Neural crest cell (in vitro differentiated cells): ENCODE measurements at places on chromosomes 4 and X. TPM values are rescaled to one million over a fixed set of nuclear protein-coding genes. Genes with fewer than 3 reads are reported as not detected.

- H3K27me3 ChIP-seq, result no peaks in the 10 kb centered on the region
- H3K36me3 ChIP-seq, result no peaks in the 10 kb centered on the region
- no peak for DNase-seq
- no peak overlapping the region for H3K4me3 ChIP-seq
These were observed 93.5 kb upstream of the AFAP1 start for GRCh38 chr4:8033067-8033755.

DNA sequence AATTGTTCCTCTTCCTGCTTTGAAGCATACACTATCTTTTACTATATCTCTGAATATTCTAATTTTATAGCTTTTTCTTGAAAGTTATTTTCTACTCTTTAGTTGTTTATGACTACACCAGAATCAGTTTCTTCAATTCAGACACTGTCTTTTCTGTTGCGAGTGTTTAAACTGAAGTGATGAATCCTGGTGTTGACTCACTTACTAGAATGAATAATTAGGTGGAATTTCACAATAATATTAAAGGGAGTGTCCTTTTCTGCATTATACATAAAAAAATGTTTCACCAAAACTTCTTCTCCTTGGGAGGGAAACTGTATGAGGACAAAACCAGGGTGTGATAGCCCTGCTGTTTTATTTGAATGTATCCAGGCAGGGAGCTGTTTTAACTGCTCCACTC lies 1383.1 kb downstream of the C4orf33 start:
- H3K36me3 ChIP-seq, result no peaks in the 10 kb centered on the region
- no peak overlapping the region for H3K4me3 ChIP-seq
- no peaks in the 10 kb centered on the region for H3K4me1 ChIP-seq
- DNase-seq, result no peak
- H3K27me3 ChIP-seq, result no peaks in the 10 kb centered on the region

DNA sequence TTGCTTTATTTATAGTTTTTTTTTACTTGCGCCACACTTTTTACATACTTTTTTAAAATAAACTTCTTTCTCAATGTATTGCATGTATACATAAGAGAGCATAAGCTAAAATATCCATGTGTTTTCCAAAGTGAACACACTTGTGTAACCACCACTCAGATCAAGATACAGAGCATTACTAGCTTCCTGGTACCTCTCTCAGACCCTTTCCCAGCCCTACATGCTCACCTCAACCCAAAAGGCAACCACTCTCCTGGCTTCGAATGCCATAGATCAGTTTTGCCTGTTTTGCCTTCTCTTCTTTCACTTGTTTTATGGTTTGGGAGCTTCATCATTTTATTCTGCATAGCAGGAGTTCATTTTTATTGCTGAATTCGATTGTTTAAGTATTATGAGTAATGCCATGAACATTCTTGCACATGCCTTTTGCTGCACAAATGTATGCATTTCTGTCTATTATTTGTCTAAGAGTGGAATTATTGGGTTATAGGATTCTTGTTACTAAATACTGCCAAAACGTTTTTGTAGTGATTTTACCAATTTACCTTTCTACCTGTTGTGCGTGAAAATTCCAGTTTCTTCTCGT lies 45.9 kb upstream of the NUDT6 start:
- DNase-seq, result no peak
- no peaks in the 10 kb centered on the region for H3K4me1 ChIP-seq

- peak overlapping the region; percentile 93 for H3K4me3 ChIP-seq
- no peaks in the 10 kb centered on the region for H3K27me3 ChIP-seq
- no peaks in the 10 kb centered on the region for H3K36me3 ChIP-seq
- DNase-seq, result peak; percentile 2
- H3K27ac ChIP-seq, result no peak overlapping the region
These were observed 1.3 kb downstream of the AMER1 start for GRCh38 chrX:64204252-64204651.

- DNase-seq, result no peak
- H3K36me3 ChIP-seq, result peaks cover 24% of the 10 kb centered on the region
- H3K4me3 ChIP-seq, result no peak overlapping the region
- H3K4me1 ChIP-seq, result no peaks in the 10 kb centered on the region
- H3K27ac ChIP-seq, result no peak overlapping the region
- no peaks in the 10 kb centered on the region for H3K27me3 ChIP-seq
These were observed 15.2 kb upstream of the GTPBP6 start for GRCh38 chrX:333611-334311.

DNA sequence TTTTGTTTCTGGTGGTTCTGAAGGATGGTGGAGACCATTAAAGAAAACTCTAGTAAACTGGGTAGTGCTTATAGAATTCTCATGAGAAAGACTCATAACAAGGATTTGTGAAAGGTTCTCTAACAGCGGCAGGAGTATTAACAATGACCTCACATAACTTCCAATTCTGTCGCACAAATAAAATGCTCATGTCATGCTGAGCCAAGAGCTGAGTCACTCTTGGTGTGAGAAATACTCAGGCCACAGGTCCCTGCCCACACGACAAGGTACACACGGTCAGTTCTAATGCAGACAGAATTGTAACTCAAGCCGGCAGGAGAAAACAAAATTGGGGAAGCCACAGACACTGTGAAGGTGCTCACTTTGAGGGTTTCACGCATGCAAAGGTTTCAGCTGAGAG lies 34.4 kb upstream of the C4orf50 start:
- no peak overlapping the region for H3K4me3 ChIP-seq
- peaks cover 6% of the 10 kb centered on the region for H3K4me1 ChIP-seq
- H3K27ac ChIP-seq, result no peak overlapping the region
- no peaks in the 10 kb centered on the region for H3K36me3 ChIP-seq
- DNase-seq, result no peak

GRCh38 chr4:128483816-128484215 lies 196.2 kb upstream of the PGRMC2 start:
- peaks cover 4% of the 10 kb centered on the region for H3K4me1 ChIP-seq
- peaks cover 2% of the 10 kb centered on the region for H3K36me3 ChIP-seq
- no peaks in the 10 kb centered on the region for H3K27me3 ChIP-seq
- peak overlapping the region; percentile 17 for H3K27ac ChIP-seq
- H3K4me3 ChIP-seq, result no peak overlapping the region
- no peak for DNase-seq

DNA sequence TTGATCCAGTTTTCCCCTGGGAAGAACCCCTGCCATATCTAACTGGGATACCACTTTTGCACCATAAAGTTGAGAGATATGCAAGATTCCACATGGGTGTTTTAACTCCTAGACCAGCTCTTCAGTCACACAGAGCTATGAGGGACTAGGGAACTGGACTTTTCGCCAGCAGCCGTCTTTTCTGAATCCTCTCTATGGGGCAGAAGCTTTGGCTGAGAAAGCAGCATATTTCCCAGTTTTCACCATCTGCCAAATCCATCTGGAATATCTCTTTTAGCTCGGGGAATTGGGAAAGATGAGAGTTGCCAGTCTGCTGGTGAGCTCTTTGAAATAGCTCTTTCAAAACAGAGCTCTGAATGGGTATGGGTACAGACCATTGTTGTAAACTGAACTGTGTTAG lies 20.9 kb downstream of the APOOL start:
- H3K4me3 ChIP-seq, result no peak overlapping the region
- no peak for DNase-seq
- no peaks in the 10 kb centered on the region for H3K27me3 ChIP-seq
- no peaks in the 10 kb centered on the region for H3K4me1 ChIP-seq
- peaks cover 25% of the 10 kb centered on the region for H3K36me3 ChIP-seq

DNA sequence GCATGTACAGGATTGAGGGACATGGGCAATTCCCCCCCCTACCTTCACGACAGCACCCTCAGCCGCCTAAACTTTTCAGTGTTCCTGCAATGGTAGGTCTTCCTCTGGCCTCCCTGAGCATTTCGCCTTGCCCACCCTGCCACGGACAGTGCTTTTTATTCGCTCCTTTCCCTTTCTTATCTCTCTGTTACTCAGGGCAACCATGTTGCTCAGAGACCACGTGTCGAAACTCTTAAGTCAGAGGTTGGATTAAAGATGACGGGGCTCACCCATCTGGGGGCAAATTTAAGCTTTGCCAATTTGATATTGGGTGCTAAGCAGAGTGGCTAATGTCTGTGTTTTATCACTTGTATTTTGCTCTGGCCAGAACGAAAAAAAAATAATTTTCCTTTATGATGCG lies 20.4 kb downstream of the TENM3 start:
- H3K27me3 ChIP-seq, result no peaks in the 10 kb centered on the region
- H3K4me3 ChIP-seq, result no peak overlapping the region
- H3K4me1 ChIP-seq, result peaks cover 12% of the 10 kb centered on the region
- H3K27ac ChIP-seq, result no peak overlapping the region

DNA sequence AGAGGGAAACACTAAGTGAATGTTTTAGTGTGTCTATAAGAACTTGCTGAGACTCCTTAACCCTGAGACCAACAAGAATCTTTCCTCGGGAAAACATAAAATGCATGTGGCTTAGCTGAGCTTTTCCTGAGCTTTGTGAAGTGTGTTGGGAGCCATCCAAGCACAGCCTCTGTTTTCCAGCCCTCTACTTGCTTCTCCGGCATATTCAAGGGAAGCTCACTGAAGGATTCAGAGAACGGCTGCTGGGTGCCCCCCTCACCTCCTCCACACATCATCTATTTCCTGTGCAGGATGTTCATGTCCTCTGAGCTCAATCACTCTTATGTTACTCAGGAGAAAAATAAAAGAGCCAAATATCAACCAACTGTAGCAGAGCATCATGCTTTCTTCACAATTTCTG lies 492.1 kb downstream of the IL15 start:
- H3K27me3 ChIP-seq, result peaks cover 2% of the 10 kb centered on the region
- no peaks in the 10 kb centered on the region for H3K36me3 ChIP-seq
- peak overlapping the region; percentile 44 for H3K27ac ChIP-seq
- H3K4me1 ChIP-seq, result no peaks in the 10 kb centered on the region
- no peak overlapping the region for H3K4me3 ChIP-seq

DNA sequence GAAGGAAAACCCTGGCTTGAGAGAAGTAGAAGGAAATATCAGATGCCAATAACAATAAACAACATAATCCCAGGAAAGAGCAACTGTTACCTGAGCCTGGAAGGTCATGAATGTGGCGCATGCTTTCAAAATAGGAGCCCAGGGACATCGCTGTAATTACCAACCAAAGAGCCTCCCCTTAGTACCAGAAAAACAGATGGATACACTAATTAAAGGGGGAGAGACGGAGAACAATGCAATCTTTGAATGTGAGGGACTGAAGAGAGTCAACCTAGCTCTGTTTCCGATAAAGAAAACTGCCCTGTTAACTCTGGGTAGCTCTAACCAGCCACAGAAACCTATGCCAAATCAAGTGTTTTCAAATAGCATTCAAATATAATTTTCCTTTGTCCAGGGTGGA lies 161.4 kb downstream of the ENOX2 start:
- no peak for DNase-seq
- no peaks in the 10 kb centered on the region for H3K27me3 ChIP-seq
- peaks cover 20% of the 10 kb centered on the region for H3K4me1 ChIP-seq

GRCh38 chr4:10253765-10254164 lies 137.2 kb upstream of the WDR1 start:
- no peaks in the 10 kb centered on the region for H3K4me1 ChIP-seq
- H3K4me3 ChIP-seq, result no peak overlapping the region
- no peak for DNase-seq
- no peaks in the 10 kb centered on the region for H3K36me3 ChIP-seq
- H3K27me3 ChIP-seq, result peaks cover 10% of the 10 kb centered on the region

- H3K4me1 ChIP-seq, result no peaks in the 10 kb centered on the region
- H3K4me3 ChIP-seq, result no peak overlapping the region
- H3K36me3 ChIP-seq, result no peaks in the 10 kb centered on the region
- H3K27ac ChIP-seq, result no peak overlapping the region
- DNase-seq, result no peak
These were observed 583.9 kb downstream of the KCTD8 start for GRCh38 chr4:43864616-43865146.

GRCh38 chr4:38069271-38069760 lies 109.1 kb downstream of the PTTG2 start:
- no peaks in the 10 kb centered on the region for H3K27me3 ChIP-seq
- H3K27ac ChIP-seq, result no peak overlapping the region
- H3K36me3 ChIP-seq, result peaks cover 15% of the 10 kb centered on the region
- no peak overlapping the region for H3K4me3 ChIP-seq

GRCh38 chr4:2393353-2394270 lies 24.8 kb downstream of the ZFYVE28 start:
- DNase-seq, result no peak
- no peaks in the 10 kb centered on the region for H3K36me3 ChIP-seq
- H3K4me3 ChIP-seq, result no peak overlapping the region
- H3K27me3 ChIP-seq, result peaks cover 68% of the 10 kb centered on the region

DNA sequence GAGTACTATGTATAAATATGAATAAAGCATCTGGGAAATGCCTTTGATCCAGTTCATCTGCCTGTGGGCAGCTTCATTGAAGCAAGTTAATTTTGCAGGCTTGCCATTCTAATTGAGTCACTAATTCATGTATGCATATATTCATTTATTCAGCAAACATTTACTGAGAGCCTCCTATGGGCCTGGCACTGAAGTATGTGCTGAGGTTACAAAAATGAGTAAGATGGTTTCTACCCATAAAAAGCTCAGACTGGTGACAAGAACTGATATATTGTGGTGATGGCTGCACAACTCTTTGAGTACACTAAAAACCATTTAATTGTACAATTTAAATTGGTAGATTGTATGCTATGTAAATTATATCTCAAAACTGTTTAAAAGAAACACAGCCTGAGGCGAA lies 1.1 kb upstream of the MRPL1 start:
- peaks cover 6% of the 10 kb centered on the region for H3K36me3 ChIP-seq
- H3K27ac ChIP-seq, result peak overlapping the region; percentile 97
- no peaks in the 10 kb centered on the region for H3K27me3 ChIP-seq
- peaks cover 32% of the 10 kb centered on the region for H3K4me1 ChIP-seq
- no peak for DNase-seq

- DNase-seq, result no peak
- no peaks in the 10 kb centered on the region for H3K4me1 ChIP-seq
- no peaks in the 10 kb centered on the region for H3K27me3 ChIP-seq
These were observed 1588.9 kb upstream of the PCDH7 start for GRCh38 chr4:29131304-29131703.

GRCh38 chrX:25144043-25144940 lies 128.5 kb upstream of the ARX start:
- peak; percentile 69 for DNase-seq
- no peak overlapping the region for H3K27ac ChIP-seq
- H3K4me1 ChIP-seq, result peaks cover 12% of the 10 kb centered on the region
- no peaks in the 10 kb centered on the region for H3K36me3 ChIP-seq
- peak overlapping the region; percentile 56 for H3K4me3 ChIP-seq
- H3K27me3 ChIP-seq, result peaks cover 60% of the 10 kb centered on the region

GRCh38 chr4:38456096-38456495 lies 207.9 kb upstream of the KLF3 start:
- no peaks in the 10 kb centered on the region for H3K27me3 ChIP-seq
- H3K27ac ChIP-seq, result no peak overlapping the region
- no peaks in the 10 kb centered on the region for H3K4me1 ChIP-seq
- no peak for DNase-seq

The ARMCX1 gene
- total RNA-seq, result 30.0 and 30.6 TPM in 2 replicates

The PABPC5 gene
- total RNA-seq, result 10.0 and 10.3 TPM in 2 replicates

The SRPX gene
- total RNA-seq, result 3.6 and 3.7 TPM in 2 replicates

The ATXN3L gene
- not detected in 2 replicates for total RNA-seq

The SPP1 gene
- 14.2 and 23.5 TPM in 2 replicates for total RNA-seq

The TXK gene
- total RNA-seq, result not detected in 2 replicates

The NDST4 gene
- total RNA-seq, result 1.3 and 1.7 TPM in 2 replicates

The ERCC6L gene
- total RNA-seq, result 13.3 and 14.2 TPM in 2 replicates

The SHOX gene
- total RNA-seq, result 0.14 and 0.16 TPM in 2 replicates

The NEK1 gene
- total RNA-seq, result 13.0 and 14.7 TPM in 2 replicates

The OTC gene
- total RNA-seq, result 0.14 TPM in 1 of 2 replicates, not detected in the other

The NPY5R gene
- 0.12 and 0.20 TPM in 2 replicates for total RNA-seq
